Activated CD4-positive, alpha-beta T cell treated with anti-CD3 and anti-CD28 coated beads, Interleukin-2, Interleukin-4, amounts not matched to agents 100 ng/mL and 50 ng/mL, durations not matched to agents 16 hours and 8 hours (primary cell): ENCODE measurements at places on chromosomes 6 and 20.

DNA sequence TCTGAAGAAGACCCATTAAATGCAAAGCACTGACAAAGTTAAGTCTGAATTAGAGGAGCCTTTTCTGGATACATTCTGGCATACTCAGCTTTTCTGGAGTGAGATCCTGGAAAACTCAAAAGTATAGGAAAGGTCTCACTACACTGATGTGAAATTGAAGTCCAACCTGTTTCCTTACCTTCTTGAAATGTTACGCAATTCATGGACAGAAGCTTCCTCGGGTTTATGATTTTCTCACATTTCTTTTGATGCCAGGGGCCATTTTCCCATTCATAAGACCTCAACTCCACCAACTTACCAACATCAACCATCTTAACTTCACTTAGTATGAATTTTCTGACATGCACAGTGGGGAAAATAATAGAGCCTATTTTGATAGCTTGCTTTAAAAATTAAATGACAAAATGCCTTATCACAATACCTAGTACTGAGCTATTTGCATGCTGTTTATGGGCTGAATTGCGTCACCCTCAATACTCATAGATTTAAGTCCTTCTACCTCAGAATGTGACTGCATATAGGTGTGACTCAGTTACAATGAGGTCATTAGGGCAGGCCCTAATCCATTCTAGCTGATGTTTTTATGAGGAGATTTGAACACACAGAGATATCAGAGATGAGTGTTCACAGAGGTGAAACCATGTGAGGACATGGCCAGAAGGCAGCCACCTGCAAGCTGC lies 73.4 kb upstream of the RAB32 start:
- no peak for DNase-seq

DNA sequence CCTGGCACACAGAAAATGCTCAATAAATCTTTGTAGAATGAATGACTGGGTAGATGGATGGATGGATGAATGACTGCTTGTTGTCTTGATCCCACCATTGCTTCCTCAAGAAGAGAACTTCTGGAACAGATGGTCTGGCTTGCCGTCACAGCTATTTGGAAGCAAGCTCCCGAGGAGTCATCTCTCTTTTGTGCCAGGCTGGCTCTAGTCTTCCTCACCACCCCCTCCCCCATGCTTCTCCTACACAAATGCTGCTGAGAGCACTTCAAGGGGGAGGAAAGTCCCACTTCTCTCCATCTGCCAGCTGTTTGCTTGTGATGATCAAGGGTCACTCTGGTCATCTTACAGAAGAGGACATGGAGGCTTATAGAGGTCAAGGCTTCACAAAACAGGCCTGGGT lies 11.6 kb upstream of the KCNG1 start:
- DNase-seq = no peak

GRCh38 chr6:64074981-64075380 lies 439.4 kb downstream of the PHF3 start:
- DNase-seq = no peak

- DNase-seq = no peak
These were observed 1106.4 kb upstream of the CITED2 start for GRCh38 chr6:140480852-140481251.

- no peak for DNase-seq
These were observed 49.0 kb upstream of the PAX1 start for GRCh38 chr20:21656308-21657067.

DNA sequence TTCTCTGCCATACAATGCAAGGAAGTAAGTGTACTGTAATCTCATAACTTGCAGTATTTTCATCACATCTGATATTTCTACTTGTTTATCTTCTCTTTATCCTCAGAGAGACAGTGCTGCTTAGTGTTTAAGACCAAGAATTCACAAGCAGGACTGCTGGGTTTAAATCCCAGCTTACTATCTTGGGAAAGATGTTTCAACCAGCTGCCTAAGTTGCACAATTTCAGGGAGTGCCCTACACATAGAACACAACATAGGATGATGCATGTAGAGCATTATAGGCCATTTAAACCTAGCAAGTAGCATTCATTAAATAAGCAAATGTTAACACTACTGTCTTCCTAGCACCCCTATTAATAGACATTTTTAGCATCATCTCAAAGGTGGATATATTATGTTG lies 205.2 kb upstream of the CEP162 start:
- DNase-seq = no peak

DNA sequence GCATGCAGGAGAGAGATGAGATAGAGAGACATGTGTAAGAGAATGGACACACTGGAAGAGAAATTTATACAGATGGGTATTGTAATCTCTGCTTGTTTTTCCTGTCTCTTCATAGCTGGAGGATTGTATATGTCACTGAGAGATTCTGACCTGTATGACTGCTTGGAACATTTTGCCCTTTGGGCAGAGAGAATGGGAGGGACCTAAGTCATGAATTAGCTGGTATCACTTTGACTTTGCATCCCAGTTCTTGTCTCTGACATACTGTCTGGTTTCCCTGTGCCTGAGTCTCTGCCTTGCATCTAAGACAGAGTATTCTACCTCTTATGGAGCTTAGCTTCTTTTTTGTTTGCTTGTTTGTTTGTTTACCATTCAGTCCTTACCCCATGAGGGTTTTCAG lies 37.0 kb upstream of the ASCC3 start:
- no peak for DNase-seq

DNA sequence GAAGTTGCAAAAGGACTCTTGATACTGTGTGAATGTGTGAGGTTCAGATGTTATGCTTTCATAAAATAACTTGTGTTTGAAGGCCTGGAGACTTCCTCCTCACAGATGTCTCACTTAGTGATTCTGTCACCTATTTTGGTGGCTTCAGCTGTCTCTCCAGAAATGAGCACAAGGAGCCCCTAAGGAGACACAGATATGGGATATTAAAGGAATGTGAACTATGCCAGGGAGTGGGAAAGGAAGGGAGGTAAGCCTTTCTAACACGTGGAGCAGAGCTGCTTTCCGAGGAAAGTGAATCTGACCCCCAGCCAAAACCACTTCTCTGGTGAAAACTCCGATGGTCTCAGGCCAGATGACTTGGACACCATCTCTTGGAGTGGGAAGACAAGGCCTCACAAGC lies 10.5 kb upstream of the FOXO3 start:
- no peak for DNase-seq

DNA sequence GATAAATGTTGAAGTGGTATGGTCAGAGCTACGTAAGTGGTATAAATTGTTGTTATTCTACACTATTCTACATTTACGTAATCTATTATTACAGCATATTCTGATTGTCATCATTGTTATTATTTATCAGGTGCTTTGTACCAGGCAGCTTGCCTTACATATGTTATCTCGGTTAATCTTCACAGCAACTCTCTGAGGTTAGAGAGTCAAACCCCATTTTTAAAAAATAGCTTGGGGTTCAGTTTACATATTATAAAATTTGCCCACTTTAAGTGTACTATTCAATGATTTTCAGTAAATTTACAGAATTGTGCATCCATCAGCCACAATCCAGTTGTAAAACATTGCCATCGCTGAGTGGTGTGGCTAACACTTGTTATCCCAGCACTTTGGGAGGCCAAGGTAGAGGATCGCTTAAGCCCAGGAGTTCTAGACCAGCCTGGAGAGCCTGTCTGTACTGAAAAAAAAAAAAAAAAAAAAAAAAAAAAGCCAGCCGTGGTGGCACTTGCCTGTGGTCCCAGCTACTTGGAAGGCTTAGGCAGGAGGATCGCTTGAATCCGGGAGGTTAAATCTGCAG lies 35.5 kb downstream of the PPP1R16B start:
- DNase-seq = no peak
